ENCODE measurements at places on chromosomes 6 and 20.
A peak's percentile ranks its signal among the peaks of the same experiment; 100 is the strongest.

- no peak for DNase-seq
Observed at GRCh38 chr6:34396518-34396917, 4.0 kb upstream of the NUDT3 start.

DNA sequence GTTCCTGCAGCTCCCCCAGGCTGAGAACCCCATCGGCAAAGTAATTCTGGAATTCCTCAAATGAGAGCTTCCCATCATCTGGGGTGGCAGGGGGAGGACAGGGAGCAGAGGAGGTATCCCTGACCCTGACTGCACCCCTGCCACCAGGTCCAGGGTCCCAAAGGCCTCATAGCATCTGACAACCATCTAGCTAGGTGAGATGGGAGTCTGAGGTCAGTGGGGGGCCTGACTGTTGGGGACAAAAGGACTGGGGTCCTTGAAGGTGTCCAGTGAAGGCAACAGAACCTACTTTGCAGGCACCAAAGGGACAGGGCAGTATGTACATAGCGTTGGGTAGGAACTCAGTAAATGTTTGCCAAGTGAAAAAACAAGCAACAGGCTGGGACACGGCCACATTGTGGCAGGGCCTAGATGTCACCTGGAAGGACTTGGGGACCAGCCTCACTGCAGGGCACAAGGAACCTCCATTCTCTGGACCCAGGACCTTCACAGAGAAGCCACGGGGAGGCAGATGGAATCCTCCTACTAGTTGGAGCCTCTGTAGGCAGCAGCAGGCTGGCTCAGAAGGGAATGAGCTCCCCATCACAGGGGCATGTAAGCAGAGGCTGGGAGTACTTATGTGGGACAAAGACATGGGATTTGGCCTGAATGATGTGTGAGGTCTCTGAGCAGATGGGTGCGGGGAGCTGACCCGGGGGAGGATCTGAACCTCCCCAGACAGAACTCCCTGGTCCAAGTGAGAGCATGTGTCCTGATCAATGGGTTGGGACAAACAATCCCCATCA is 3.3 kb downstream of the NECAB3 start:
- DNase-seq, result no peak

DNA sequence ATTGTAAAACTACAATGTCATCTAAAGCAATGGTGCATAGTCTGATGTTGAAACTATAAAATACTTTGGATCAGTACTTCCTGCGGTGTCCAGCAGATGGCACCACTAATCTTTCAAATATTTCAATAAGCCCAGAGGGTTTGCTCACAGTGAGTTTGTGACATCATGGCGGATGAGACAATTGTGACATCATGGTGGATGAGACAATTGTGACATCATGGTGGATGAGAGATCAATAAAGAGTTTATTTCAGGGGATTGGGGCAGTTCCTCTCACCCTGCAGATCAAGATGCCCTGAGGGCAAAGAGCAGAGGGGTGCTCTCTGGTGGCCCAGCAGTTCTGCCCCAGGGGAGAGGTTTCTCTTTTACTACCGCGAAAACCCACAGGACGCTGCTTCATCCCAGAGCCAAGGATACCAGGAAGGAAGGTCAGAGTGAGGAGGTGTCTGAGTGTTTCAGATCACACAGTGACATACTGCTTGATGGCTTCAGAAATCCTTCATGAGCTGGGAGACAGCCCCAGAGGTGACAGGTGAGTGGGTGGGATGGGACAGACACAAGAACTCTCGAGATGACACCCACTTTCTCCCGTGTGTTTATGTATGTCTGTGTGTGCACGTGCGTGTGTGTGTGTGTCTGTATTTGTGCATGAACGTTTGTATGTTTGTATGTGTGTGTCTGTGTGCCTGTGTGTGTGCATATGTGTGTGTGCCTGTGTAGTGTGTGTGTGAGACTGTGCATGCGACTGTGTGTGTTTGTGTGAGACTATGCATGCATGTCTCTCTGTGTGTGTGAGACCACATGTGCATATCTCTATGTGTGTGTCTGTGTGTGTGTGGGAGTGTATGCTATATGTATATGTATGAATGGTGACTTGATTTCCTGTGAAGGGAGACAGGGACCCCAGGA is 7.3 kb upstream of the ULBP2 start:
- no peak for DNase-seq

- DNase-seq, result peak; percentile 43
Observed at GRCh38 chr6:34393191-34393965, 909 bp upstream of the NUDT3 start.

- DNase-seq, result no peak
Observed at GRCh38 chr6:125363824-125364165, 62.0 kb upstream of the HDDC2 start.

DNA sequence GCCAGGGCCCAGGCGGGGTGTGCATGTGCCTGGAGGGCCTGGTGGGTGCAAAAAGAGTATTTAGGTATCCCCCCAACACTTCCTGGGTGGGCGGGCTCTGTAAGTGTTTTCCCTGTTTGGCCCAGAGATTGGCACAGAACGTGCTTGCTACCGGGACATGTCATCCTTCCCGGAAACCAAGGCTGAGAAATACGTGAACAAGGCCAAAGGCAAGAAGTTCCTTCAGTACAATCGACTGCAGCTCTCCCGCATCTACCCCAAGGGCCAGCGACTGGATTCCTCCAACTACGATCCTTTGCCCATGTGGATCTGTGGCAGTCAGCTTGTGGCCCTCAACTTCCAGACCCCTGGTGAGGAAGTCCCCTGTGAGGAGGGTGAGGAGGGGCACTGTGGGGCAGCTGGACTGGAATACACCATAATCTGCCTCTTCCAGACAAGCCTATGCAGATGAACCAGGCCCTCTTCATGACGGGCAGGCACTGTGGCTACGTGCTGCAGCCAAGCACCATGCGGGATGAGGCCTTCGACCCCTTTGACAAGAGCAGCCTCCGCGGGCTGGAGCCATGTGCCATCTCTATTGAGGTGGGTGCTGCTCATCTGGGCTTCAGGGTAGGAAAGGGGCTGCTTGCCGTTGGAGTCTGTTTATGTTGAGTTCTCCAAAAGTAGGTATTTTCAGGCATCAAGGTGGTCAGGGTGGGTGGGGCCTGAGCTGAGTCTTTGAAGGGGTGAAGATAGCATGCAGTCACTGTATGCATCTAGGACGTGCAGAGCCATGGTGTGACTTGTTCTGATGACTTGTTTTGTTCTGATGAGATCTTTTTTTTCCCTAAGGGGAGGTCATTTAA is 35.2 kb downstream of the PLCG1 start:
- no peak for DNase-seq

- no peak for DNase-seq
Observed at GRCh38 chr6:2850538-2851113, 9.0 kb upstream of the SERPINB1 start.

DNA sequence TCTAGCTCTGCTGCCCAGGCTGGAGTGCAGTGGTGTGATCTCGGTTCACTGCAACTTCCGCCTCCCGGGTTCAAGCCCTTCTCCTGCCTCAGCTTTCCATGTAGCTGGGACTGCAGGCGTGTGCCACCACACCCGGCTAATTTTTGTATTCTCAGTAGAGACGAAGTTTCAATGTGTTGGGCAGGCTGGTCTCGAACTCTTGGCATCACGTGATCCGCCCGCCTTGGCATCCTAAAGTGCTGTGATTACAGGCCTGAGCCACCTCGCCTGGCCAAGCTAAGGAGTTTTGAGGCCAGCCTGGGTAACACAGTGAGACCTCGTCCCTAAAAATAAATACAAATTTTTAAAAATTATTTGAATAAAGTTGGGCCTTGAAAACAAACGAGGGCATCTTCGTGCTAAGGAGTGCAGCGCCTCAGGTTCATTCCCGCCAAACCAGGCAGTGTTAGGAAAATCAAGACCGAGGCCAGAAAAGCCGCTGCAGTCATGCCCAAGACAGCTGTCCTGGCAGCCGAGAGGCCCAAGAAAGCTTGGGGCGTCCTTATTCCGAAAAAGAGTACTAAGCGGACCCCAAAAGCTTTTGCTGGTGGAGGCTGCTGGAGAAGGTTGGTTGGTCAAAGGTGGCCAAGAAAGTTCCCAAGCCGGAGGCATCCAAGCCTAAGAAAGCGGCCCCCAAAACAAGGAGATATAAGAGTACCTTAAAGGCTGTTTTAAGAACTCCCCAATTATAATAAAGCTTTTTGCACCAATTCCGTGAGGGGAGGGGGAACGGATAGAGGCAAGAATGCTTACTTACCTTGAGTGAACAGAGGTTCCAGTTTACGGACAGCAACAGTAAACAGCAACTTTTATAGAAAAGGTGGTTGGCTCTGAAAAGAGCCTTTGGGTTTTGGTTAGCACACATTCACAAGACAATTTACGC is 109.0 kb downstream of the HFE start:
- no peak for DNase-seq
